ENCODE measurements at places on chromosomes 6 and 20. TPM values are rescaled to one million over a fixed set of nuclear protein-coding genes. Genes with fewer than 3 reads are reported as not detected.

GRCh38 chr20:2331901-2332565, 36.2 kb downstream of the TGM3 start:
- DNase-seq = no peak
- no peak overlapping the region for H3K27ac ChIP-seq
- H3K27me3 ChIP-seq = no peaks in the 10 kb centered on the region

GRCh38 chr6:79180052-79180451, 54.4 kb downstream of the HMGN3 start:
- no peak overlapping the region for H3K27ac ChIP-seq
- H3K36me3 ChIP-seq = no peaks in the 10 kb centered on the region
- no peak for DNase-seq
- H3K27me3 ChIP-seq = no peaks in the 10 kb centered on the region
- no peaks in the 10 kb centered on the region for H3K4me1 ChIP-seq

- no peaks in the 10 kb centered on the region for H3K36me3 ChIP-seq
- H3K27ac ChIP-seq = no peak overlapping the region
- DNase-seq = no peak
- H3K4me1 ChIP-seq = no peaks in the 10 kb centered on the region
Observed at GRCh38 chr6:51398064-51398705, 579.5 kb downstream of the TFAP2B start.

DNA sequence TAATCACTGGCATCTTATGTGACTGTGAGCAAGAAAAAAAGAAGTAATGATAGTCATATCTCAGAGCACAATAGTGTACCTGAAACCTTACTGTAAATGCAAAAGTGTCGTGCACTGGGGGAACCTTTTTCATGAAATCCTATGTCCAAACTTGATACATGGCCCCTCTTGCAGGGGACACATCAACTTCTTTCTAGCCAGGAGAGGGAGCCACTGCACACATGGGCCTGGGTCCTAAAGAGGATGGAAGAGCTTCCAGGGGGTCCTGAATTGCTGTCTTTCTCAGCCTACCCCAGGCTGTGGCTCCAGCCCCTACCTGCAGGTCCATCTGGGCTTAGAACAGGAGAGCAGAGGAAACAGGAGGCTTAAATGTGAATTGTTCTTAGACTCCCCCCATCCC, 165.7 kb downstream of the SOD2 start:
- H3K4me3 ChIP-seq = no peak overlapping the region
- H3K36me3 ChIP-seq = no peaks in the 10 kb centered on the region
- no peaks in the 10 kb centered on the region for H3K27me3 ChIP-seq

DNA sequence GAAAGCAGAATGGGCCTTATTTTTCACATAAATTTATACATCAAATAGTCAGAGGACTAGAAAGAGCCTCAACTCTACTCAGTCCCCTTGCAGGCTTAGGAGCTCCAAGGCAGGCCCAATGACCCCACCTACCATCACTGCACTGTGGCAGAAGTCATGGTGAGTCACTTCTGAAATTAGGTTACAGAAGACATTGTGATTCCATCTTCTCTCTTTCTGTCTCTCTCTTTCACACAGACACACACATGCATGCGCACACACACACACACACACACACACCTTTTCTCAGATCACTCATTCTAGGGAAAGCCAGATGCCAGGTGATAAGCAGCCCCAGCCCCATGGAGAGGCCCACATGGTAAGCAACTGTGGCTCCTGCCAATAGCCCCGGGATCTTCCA, 103.8 kb downstream of the C6orf118 start:
- H3K4me1 ChIP-seq = no peaks in the 10 kb centered on the region
- no peaks in the 10 kb centered on the region for H3K36me3 ChIP-seq
- no peak overlapping the region for H3K4me3 ChIP-seq

- H3K4me1 ChIP-seq = peaks cover 2% of the 10 kb centered on the region
- H3K4me3 ChIP-seq = peak within 1 kb of the TSS; percentile 71
- H3K36me3 ChIP-seq = no peaks in the 10 kb centered on the region
Observed at GRCh38 chr20:33443512-33444239, at the start of gene SNTA1. SNTA1 (minus strand) TSS chr20:33443763; CDS start chr20:33443620, 143 bp downstream.

DNA sequence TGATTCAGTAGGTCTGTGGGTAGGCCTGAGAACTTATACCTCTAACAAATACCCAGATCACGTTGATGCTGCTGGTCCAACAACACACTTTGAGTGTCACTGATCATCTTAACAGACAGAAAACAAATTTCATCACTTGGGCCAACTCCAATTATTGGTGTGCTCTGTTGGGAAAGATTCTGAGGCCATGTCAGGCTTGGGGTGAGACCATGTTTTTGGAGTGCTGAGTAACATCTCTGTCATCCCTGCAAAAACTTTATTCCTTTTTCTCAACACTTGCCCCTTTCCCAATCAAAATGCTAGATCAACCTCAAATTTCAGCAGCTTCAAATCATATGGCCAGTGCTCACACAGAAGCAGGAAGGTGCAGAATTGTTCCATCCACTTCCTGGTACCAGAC, 108.8 kb upstream of the TENT5A start:
- H3K36me3 ChIP-seq = no peaks in the 10 kb centered on the region
- peaks cover 4% of the 10 kb centered on the region for H3K4me1 ChIP-seq
- no peak for DNase-seq
- no peak overlapping the region for H3K4me3 ChIP-seq
- no peaks in the 10 kb centered on the region for H3K27me3 ChIP-seq

GRCh38 chr20:60447703-60448102, 489.5 kb downstream of the CDH26 start:
- no peaks in the 10 kb centered on the region for H3K27me3 ChIP-seq
- no peaks in the 10 kb centered on the region for H3K4me1 ChIP-seq
- H3K27ac ChIP-seq = no peak overlapping the region

DNA sequence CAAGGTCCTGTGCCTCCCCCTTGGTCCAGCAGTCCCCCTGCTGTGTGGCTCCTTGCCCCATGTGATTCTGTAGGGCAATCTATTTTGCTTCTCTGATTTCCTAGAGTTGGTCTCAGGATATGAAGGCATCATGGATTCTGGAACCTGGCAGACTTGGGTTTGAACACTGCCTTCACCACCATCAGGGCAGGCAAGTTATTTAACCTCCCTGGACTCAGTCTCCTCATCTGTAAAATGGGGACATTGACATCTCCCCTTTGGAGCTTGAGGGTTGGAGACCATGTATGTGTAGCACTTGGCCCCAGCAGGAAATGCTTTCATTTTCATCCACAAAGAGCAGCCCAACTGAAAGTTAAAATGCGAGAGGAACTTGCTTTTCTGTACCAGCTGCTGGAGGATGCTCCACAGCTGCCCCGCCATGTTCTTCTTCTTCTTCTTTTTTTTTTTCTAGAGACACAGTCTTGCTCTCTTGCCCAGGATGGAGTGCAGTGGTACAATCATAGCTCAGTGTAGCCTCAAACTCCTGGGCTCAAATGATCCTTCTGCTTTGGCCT, 6.7 kb downstream of the TOX2 start:
- no peak for DNase-seq
- no peak overlapping the region for H3K4me3 ChIP-seq
- H3K36me3 ChIP-seq = no peaks in the 10 kb centered on the region
- H3K27me3 ChIP-seq = no peaks in the 10 kb centered on the region

- DNase-seq = no peak
- no peak overlapping the region for H3K27ac ChIP-seq
- no peaks in the 10 kb centered on the region for H3K36me3 ChIP-seq
- no peaks in the 10 kb centered on the region for H3K27me3 ChIP-seq
- no peak overlapping the region for H3K4me3 ChIP-seq
Observed at GRCh38 chr6:17218023-17218748, 63.0 kb upstream of the RBM24 start.

GRCh38 chr6:104653781-104654180, 205.9 kb downstream of the HACE1 start:
- no peaks in the 10 kb centered on the region for H3K27me3 ChIP-seq
- no peaks in the 10 kb centered on the region for H3K4me1 ChIP-seq
- no peak for DNase-seq

GRCh38 chr6:79435746-79436145, 101.5 kb downstream of the LCA5 start:
- H3K27me3 ChIP-seq = no peaks in the 10 kb centered on the region
- H3K4me1 ChIP-seq = peaks cover 2% of the 10 kb centered on the region
- no peak for DNase-seq
- H3K36me3 ChIP-seq = no peaks in the 10 kb centered on the region

GRCh38 chr6:117919275-117919674, 12.2 kb downstream of the SLC35F1 start:
- H3K4me1 ChIP-seq = peaks cover 2% of the 10 kb centered on the region
- H3K27ac ChIP-seq = no peak overlapping the region
- H3K4me3 ChIP-seq = no peak overlapping the region
- no peak for DNase-seq
- no peaks in the 10 kb centered on the region for H3K36me3 ChIP-seq

DNA sequence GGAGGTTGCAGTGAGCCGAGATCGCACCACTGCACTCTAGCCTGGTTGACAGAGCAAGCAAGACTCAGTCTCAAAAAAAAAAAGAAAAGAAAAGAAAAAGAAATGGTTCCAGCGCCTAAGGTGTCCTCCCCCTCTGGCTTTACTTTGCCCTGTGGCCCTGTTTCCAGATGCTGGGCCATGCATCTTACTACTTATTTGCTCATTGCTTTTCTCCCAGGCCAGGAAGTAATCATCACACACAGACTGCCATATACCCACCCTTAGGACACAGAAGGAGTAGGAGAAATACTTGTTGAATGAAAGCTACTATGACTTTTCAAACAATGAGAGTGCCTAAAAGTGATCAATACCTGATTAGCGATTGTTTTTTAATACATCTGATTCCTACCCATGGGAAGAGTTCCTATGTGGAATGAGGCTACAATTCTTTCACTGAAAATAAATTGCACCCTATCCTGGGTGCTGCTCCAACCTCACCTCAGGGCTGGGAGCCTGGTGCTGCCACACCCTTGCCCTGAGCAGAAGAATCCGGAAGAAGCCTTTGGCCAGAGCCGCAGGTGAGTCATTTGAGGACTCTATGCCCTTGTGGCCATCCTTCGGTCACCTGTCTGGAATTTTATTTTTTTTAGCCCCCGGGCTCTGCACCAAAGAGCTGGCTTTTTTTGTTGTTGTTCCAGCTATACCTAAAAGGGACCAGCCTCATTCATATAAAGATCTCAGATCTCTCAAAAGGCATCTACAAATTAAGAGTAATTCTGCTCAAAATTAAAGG, 22.7 kb upstream of the TFAP2C start:
- no peaks in the 10 kb centered on the region for H3K4me1 ChIP-seq
- H3K27ac ChIP-seq = no peak overlapping the region
- no peak overlapping the region for H3K4me3 ChIP-seq

GRCh38 chr6:90458353-90459224, 128.3 kb downstream of the MAP3K7 start:
- H3K4me3 ChIP-seq = no peak overlapping the region
- DNase-seq = no peak
- no peaks in the 10 kb centered on the region for H3K27me3 ChIP-seq
- H3K27ac ChIP-seq = no peak overlapping the region

DNA sequence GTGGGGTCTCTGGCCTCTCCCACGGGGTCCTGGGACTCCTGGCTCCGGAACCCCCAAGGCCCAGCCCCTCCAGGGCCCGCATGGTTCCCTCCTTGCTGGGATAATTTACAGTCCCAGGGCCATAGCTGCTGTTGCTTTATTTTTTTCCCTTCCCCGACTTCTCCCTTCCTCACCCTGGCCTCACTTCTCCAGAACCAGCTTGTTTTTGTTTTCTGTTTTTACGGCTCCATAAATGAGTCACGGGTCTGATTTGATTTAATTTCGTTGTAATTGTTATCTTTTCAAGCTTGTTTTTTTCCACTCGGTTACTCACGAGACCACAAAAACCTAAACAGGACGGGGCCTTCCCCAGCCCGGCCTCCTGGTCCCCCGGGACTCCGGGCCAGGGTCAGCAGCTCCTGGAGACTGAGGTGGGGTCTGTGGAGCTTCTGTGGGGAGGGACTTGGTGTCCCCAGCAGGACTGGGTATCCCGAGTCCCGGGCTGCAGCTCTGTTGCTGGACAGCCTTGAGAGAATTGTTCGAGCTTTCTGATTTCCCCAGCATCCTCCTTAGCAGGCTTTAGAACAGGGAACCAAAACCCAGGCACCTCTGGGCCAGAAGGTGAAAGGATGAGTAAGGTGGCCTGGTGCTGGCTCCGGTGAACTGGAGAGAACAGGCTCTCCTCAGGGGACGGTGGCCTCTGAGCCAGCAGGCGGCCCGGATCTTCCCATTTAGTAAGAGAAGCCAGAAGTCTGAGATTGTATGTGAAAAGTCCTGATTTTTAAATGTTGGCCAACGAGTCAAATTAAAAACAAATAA, 94.9 kb downstream of the CEBPB start:
- DNase-seq = peak; percentile 78
- H3K4me3 ChIP-seq = peak overlapping the region; percentile 18
- H3K27me3 ChIP-seq = no peaks in the 10 kb centered on the region
- no peaks in the 10 kb centered on the region for H3K36me3 ChIP-seq

GRCh38 chr6:160106701-160107100, 14.9 kb upstream of the SLC22A1 start:
- H3K27me3 ChIP-seq = no peaks in the 10 kb centered on the region
- H3K27ac ChIP-seq = no peak overlapping the region
- H3K36me3 ChIP-seq = no peaks in the 10 kb centered on the region
- DNase-seq = no peak
- no peaks in the 10 kb centered on the region for H3K4me1 ChIP-seq
- H3K4me3 ChIP-seq = no peak overlapping the region

GRCh38 chr6:40999569-40999968, 39.5 kb downstream of the UNC5CL start:
- no peaks in the 10 kb centered on the region for H3K27me3 ChIP-seq
- no peak overlapping the region for H3K27ac ChIP-seq
- H3K4me1 ChIP-seq = peaks cover 22% of the 10 kb centered on the region
- H3K36me3 ChIP-seq = no peaks in the 10 kb centered on the region
- DNase-seq = peak; percentile 83
- H3K4me3 ChIP-seq = no peak overlapping the region

- H3K36me3 ChIP-seq = no peaks in the 10 kb centered on the region
- peaks cover 1% of the 10 kb centered on the region for H3K4me1 ChIP-seq
- H3K4me3 ChIP-seq = no peak overlapping the region
- H3K27me3 ChIP-seq = no peaks in the 10 kb centered on the region
Observed at GRCh38 chr6:113921299-113921904, 49.5 kb downstream of the HDAC2 start.

DNA sequence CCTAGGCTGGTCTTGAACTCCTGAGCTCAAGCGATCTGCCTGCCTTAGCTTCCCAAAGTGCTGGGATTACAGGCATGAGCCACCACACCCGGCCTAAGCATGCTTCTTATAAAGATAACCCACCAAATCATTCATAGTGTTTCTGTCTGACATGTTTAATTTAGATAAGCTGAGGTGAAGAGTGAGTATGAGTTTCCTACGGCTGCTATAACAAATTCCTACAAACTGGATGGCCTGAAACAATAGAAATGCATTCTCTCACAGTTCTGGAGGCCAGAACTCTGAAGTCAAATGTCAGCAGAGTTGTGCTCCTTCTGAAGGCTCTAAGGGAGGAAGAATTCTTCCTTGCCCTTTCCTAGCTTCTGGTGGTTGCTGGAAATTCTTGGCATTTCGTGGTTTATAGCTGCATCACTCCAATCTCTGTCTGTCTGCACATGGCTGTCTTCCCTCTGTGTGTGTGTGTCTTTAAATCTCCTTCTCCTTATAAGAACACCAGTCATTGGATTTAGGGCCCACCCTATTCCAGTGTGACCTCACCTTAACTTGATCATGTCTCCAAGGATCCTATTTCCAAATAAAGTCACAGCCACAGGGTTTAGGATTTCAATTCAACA, 29.9 kb downstream of the MAPK13 start:
- no peaks in the 10 kb centered on the region for H3K36me3 ChIP-seq
- no peaks in the 10 kb centered on the region for H3K4me1 ChIP-seq
- H3K27ac ChIP-seq = no peak overlapping the region
- H3K27me3 ChIP-seq = no peaks in the 10 kb centered on the region
- no peak for DNase-seq
- H3K4me3 ChIP-seq = no peak overlapping the region

The TMEM244 gene
- total RNA-seq = not detected

The PAX1 gene
- total RNA-seq = not detected

The HEY2 gene
- 3.0 TPM for total RNA-seq

The RUNX2 gene
- total RNA-seq = 4.5 TPM

The ABRACL gene
- 2.5 TPM for total RNA-seq

The NR2E1 gene
- not detected for total RNA-seq

The HSPA12B gene
- total RNA-seq = 14.5 TPM

The GSTA3 gene
- total RNA-seq = not detected

The KHDC1 gene
- total RNA-seq = 3.3 TPM

The FAXC gene
- total RNA-seq = 3.8 TPM

The PIM1 gene
- total RNA-seq = 135 TPM

All from ovary (tissue), 10 donors.